ENCODE measurements at places on chromosomes 6 and 20.

GRCh38 chr6:27290065-27290849 is 21.8 kb downstream of the POM121L2 start:
- no peak for DNase-seq

GRCh38 chr6:110363748-110364147 is 5.6 kb upstream of the METTL24 start:
- DNase-seq: no peak

DNA sequence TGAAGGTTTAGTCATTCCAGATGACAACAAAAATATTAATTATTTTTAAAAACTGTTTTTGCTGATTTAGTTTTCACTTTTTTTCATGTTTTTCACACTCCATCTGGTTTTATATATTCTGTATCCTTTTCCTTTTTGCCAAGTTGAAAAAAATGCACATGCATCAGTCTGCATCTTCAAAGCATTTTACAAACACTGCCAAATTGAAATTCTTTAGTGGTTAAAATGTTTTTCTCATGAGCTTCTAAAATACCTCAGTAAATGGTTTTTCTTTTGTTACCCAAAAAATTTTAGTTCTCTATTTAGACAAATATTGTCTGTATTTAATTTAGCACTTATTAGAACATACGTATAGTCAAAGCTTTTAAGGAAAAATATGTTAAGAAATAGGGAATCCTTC is 386.9 kb upstream of the HSF2 start:
- no peak for DNase-seq

GRCh38 chr20:4656491-4656890 is 65.2 kb upstream of the PRND start:
- DNase-seq: no peak

- DNase-seq: no peak
Measured at GRCh38 chr20:8901237-8902025, 167.5 kb upstream of the PLCB4 start.

DNA sequence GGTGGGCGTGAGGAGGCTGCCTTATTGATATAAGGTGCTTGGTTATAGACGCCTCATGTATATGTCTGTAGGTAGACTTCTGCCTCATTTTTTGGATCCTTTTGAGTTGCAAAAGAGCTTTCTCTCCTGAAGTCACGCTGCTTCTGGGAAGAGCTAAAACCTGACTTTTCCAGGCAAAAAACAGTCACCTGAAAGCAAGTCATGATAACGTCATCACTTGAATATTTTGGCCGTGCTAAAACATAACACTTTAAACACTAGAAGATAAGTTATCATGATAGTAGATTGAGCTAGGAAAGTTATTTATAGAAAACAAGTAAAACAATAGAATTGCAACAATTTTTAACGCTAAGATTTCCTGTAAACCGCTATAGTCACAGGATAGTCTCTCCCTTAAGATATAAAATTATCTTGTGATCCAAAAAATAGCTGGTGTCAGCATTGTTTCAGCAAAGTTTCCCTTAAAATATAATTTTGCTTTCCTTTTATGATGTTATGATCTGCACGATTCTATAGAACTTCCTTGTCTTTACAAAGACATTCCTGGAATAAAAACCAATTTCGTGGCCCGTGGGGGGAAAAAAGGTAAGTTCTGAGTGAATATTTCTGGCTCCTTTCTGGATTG is 69.0 kb upstream of the AKAP12 start:
- DNase-seq: no peak

GRCh38 chr6:108118810-108119768 is 44.5 kb upstream of the OSTM1 start:
- DNase-seq: no peak

DNA sequence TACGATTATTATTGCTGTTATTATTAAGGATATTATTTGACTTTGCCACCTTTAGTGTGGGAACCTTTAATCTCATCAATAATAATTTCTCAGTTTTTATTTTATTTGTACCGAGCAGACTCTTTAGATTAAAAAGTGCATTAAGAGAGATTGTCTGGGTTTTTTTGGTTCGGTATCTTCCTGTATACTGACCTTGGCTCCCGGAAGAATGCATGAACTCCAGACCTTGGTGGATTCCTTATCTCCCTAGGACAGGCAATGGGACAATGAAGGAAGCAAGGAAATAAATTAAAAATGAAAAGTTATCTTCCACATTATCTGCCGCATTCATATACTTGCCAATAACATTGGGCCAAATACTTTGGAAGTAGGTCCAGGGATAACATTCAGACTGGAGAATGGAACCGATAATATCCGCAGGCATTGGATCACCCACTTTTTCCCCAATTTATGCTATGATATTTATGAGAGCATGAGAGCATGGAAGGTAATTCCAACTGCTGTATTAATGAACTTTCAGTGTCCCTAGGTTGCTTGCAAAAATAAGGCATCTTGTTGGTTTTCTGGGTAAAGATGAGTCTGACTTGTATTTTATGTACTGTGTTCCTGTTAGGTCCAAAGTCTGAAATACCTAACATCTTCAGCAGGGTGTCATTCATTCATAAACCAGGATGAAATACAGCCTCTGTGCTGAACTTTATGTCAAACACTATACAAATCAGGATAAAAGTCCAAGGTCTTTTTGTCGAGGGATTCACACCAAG is 232.1 kb downstream of the PLCB1 start:
- DNase-seq: no peak

DNA sequence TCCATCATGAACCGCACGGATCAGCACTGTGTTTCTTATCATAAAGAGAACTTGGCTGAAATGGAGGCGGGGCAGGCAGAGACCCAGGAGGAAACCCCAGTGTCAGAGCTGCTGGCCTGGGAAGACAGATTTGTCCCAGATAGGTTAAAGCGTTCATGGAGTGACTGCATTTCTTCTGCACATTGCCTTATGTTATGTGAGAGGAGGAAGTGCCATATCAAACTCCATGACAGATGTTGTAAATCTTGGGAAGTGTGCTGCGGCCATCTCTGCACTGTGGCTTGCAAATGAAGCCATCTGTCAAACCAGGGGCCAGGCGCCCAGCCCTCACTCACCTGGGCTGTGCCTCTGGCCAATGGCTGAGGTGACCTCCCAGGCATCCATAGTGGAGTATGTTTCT is 163.0 kb downstream of the SLC24A3 start:
- DNase-seq: no peak
